ENCODE measurements at places on chromosomes 1 and 21.

DNA sequence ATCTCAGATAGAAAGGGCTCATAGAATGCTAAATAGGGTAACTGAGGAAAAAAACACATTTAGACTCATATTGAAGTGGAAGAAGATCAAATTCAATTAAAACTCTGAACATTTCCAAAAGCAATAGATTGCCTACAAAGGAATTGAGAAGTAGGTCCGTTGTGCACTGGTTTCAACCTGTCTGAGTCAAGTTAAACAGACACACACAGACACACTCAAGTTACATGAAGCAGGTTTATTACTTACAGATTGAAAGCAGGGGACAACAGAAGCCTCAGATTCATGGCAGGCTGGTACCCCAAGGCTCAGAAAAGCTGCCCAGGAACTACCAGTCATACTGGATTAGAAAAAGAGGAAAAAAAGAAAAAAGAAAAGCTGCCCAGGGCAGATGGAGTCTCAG is 20.7 kb upstream of the S100A2 start:
- DNase-seq: no peak

GRCh38 chr1:30666756-30667273 is 56.6 kb downstream of the MATN1 start:
- no peak for DNase-seq

- DNase-seq: no peak
These were observed 46.5 kb upstream of the RNF11 start for GRCh38 chr1:51189421-51190073.

- DNase-seq: no peak
These were observed 75.2 kb downstream of the NFIA start for GRCh38 chr1:61157468-61157987.

DNA sequence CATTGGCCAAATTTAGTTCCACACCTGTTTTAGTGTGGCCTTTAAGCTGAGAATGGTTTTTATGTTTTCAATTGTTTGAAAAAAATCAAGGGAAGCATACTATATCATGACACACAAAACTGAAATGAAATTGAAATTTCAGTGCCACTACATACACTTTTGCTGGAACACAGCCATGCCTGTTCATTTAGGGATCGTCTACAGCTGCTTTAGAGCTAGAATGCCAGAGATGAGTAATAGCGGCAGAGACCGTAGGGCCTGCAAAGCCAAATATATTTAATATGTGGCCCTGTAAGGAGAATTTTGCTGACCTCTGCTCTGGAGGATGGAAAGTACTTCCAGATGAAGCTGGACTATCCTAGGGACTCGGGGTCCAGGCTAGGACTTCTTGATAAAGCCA is 62.5 kb upstream of the LYST start:
- DNase-seq: no peak

- no peak for DNase-seq
These were observed 22.2 kb upstream of the DNAJC11 start for GRCh38 chr1:6723621-6724428.

DNA sequence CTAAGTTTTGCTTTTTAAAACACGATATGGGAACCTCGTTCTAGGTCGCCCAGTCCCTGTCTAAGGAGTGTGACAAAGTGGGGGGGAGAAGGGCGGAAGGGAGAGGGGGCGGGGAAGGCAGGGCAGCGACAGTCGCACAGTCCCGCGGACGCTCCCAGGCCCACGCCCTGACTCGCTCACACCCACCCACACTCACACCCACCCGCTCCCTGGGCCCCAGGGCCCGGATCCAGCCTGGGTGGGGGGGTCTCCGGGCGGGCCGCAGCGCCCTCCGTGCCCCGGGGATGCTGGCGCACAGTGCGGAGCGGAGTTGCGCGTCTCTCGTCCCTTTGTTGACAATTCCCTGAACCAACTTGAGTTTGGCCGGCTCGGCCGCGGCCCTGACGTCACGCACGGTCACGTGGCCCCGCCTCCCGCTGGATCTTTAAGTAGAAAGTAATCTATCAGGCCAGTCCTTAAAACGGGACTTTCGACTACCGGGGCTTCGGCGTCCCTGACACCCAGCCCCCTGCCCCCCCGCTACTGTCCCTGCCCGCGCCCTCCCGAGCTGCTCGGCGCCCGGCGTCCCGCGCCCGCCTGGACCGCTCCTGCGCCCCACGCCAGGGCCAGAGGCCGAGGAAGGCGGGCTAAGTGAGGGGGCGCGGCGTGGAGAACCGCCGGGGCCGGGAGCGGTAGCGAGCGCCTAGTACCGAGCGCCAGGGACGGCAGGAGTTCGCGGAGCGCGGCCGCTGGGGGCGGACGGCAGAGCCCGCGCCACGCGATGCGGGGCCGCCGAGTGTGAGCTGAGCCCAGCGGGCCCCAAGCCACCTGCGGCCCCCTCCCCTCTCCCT is at the start of gene FOXD3:
TSS of gene FOXD3 (plus strand) at position 454 of the 830 bp plus-strand sequence. CDS start 492 bp downstream, outside the sequence.
- peak; percentile 80 for DNase-seq

DNA sequence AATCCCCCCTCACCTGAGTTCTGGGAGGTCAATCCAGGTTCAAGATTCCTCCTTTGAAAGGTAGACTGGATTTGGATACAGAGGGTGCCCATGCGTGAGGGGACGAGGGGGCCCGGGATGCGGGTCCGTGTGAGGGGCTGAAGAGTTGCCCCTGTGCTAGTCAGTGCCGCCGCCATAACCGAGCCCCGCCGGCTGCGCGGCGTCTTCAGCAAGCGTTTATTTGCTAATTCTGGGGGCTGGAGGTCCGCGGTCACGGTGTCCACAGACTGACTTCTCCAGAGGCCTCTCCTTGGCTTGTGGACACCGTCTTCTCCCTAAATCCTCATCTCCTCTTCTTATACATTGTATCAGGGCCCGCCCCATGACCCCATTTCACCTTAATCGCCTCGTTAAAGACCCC is 20.9 kb upstream of the SAMD11 start:
- peak; percentile 55 for DNase-seq

- no peak for DNase-seq
These were observed 69.6 kb upstream of the C1orf105 start for GRCh38 chr1:172350856-172351255.

GRCh38 chr21:39132248-39132647 is 51.0 kb downstream of the PSMG1 start:
- DNase-seq: no peak

- DNase-seq: peak; percentile 73
These were observed 1.4 kb upstream of the SSBP3 start for GRCh38 chr1:54407404-54408146.

DNA sequence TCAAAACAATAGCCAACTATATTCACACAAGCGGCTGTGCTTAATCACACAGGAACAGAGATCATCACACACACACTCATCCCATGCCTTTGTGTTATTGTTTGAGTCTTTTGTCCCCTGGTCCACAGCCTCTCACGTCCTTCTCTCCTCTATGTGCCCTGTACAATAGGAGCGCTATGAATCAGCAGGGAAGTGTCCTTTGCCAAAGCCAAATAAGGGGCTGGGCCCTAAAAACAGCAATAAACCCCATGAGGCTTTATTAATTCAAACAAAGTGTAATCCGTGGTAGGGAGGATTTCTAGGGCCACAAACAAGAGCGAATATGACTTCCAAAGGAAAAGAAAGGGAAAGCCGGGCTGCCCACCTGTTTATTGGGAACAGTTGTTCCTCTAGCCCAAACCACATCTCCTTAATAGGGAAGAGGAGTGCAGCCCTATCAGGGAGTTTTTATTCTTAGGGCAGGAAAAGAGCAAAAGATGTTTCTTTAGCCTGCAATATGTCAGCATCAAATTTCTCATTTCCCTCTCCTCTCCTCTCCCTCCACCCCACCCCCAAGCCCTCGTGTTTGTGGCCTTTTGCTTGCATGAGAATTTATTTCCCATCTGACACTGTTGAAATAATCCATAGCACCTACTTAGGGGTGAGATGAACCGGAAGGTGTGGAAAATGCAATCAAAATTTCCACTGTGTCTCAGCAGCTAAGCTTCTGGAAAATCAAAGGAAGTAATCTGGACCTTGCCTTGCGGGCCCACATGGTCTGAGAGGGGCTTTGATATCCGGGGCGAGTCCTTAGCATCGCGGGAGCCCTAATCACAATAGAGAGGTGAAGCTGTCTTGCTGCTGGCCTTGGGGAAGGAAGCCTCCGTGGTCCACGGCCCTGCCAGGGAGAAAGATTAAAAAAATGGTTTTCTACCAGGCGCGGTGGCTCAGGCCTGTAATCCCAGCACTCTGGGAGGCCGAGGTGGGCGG is 45.3 kb upstream of the ITPKB start:
- no peak for DNase-seq

DNA sequence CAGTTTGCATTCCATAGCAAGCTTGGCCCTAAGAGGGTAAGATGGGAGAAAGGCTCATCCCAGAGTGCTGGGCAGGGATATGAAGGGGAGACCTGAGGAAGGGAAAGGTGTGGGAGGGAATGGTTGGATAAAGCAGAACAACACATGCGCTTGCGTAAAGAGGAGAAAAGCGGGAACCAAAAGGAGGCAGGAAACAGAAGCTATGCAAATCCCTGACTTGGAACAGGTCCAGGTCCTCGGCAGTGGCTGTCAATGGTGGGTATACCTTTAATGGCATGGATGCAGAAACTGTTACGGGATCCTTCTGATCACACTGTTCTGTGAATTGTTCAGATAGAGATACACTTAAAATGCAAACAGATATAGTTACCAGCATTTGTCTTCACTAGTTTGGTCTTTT is 455.6 kb downstream of the SIPA1L2 start:
- no peak for DNase-seq

DNA sequence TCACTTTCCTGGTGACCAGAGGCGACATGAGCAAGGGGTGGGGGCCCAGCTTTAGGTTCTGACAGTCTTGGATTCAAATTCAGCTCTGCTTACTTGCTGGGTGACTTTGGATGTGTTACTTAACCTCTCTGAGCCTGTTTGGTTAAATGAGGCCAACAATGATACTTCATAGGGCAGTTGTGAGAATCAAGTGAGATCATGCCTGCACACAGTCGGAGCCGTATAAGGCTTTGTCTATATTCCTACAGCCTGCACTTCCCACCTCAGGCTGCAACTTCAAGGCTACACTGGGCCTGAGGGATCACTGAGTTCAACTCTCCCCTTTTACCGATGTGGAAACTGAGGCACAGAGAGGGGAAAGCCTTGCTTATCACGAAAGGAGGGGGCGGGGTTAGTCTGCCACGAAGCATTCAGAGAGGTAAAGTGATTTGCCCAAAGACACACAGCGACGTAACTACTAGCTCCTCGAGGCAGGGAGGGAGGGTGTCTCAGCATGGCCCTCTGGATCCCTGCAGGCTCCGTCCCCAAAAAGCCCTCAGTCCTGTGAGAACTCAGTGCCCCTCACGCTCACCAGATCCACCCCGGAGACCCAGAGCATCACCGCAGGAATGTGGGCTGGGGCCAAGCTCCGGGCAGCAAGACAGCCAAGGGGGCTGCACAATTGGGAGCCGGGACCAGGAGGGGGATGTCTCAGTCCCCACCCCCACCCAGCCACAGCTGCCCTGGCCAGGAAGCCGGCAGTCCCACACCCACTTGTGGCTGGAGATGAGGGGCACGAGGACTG is 25.0 kb downstream of the SDC3 start:
- DNase-seq: no peak

DNA sequence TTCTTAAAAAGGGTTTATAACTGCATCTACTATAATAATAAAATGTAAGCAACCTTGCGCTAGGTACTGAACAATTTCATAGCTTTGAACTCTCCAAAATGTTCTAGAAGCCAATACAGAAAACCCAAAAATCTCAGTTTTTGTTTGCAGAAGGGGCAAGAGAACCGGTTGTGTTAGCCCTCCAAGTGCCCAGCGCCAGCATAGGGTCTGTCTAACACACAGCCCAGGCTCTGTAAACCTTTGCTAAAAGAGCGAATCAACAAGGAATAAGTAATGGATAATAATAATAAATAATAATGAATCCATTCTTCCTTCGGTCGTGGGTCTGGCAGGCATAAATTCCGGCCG is 333 bp upstream of the CHAF1B start:
- DNase-seq: no peak

- DNase-seq: no peak
These were observed 10.2 kb downstream of the MACF1 start for GRCh38 chr1:39214714-39214997.

- DNase-seq: no peak
These were observed 328.3 kb downstream of the SMYD3 start for GRCh38 chr1:246178717-246179311.

DNA sequence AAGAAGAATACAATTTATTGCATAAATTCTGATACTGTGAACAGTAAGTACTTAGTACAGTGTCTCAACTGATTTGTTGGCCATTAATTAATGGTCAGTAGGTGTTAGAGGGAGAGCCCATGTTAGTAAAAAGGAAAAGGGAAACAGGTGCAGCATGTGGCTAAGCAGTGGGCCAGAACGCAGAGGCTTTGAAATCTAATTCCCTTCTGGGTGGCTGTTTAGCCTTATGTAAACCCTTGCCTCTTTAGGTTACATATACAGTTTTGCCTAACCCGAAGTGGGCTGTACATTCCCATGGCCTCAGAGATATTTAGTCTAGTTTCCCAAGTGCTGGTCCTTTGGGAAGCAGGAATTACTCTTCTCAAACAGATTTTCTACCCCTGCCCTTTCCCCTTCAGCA is 43.5 kb upstream of the BCL9 start:
- no peak for DNase-seq

- no peak for DNase-seq
These were observed 22.1 kb upstream of the SSX2IP start for GRCh38 chr1:84712276-84712874.

DNA sequence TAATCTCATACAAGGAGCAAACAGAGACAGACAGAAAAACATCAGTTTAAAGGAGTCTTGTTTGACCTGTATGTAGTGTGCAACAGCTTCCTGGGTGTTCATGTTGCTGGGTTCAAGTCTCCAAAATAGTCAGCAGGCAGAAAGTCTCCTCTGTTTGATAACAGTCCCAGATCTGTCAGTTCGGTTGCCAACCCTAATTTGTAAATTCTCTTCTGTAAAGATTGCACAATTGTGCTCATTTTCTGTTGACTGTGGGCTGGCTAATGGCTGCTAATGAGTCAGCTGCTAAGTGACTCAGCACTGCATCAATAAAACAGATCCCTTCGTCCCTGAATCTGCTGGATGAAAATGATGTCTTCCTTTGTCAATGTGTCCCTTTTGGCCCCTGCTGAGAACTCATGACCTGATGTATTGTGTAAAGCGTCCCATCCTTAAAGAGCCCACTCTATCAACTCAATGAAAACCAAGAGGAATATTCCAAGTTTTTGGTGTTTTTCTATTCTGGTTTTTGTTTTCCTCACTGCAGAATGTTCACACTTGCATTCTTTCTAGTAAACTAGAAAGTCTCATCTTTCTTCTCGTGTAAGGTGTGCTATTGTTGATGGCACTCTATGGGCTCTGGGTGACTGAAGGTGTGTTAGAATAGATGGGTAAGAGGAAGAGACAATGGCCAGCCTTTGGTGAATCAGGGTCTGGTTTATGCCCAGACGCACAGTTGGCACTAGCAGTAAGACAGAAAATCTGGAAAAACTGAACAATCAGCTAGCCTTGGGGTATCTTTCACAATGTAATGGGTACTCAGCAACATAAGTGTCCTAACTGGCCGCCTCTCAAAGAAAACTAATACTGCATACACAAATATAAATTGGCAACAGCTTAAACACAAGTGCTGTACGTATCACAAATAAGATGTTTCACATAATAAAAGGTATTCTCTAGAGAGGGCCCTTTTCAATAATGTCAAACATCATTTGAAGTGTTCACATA is 75.1 kb upstream of the SIPA1L2 start:
- no peak for DNase-seq
